ENCODE measurements at places on chromosomes 13 and 19. TPM values are rescaled to one million over a fixed set of nuclear protein-coding genes. Genes with fewer than 3 reads are reported as not detected.

DNA sequence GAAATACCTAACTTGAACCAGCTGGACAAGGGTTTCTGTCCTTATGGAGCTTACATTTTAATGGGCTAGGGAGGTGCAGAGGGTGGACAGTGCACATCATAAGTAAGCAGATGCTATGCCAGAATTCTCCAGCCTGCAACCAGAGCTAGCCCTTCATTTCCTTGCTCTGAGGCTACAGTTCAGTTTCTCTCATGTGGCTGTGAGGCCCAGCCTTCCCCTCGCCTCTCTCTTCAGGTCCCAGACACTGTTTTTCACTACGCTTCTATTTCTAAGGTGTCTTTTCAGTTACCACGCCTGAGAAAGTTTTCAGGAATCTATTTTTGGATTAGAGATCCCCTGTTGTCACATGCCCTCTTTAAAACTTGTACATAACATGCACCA, 141.9 kb downstream of the PCCA start:
- no peak overlapping the region for H3K27ac ChIP-seq
- peaks cover 11% of the 10 kb centered on the region for H3K4me1 ChIP-seq
- H3K4me3 ChIP-seq: no peak overlapping the region
- no peaks in the 10 kb centered on the region for H3K36me3 ChIP-seq
- no peak for DNase-seq

- peak overlapping the region; percentile 99 for H3K27ac ChIP-seq
- peak overlapping the region; percentile 43 for H3K4me3 ChIP-seq
- H3K27me3 ChIP-seq: no peaks in the 10 kb centered on the region
- DNase-seq: peak; percentile 93
These were observed 37.3 kb downstream of the NFIC start for GRCh38 chr19:3403489-3404323.

- peak overlapping the region; percentile 57 for H3K4me3 ChIP-seq
- H3K4me1 ChIP-seq: peaks cover 35% of the 10 kb centered on the region
- no peaks in the 10 kb centered on the region for H3K27me3 ChIP-seq
- no peaks in the 10 kb centered on the region for H3K36me3 ChIP-seq
- DNase-seq: no peak
These were observed 571 bp upstream of the DHRS12 start for GRCh38 chr13:51804295-51805172.

DNA sequence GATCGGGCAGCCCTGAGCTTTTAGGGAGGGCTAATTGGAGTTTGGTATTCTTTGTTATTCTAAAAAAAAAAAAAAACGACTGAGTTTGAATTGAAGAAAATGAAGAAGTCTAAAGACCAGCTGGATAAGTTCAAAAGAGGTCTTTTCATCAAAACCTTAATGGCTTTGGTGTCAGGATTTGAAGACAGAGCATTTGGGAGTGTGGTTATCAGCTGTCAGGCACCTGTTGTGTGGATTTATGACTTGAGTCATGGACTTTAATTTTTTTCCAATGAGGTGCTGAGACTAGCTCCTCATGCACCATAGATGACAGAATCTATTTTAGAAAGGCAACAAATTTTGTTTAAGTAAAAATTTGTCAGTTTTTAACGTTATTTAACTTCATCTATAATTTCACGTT, 72.5 kb downstream of the FREM2 start:
- H3K4me3 ChIP-seq: no peak overlapping the region
- no peak overlapping the region for H3K27ac ChIP-seq
- H3K27me3 ChIP-seq: no peaks in the 10 kb centered on the region
- no peak for DNase-seq
- H3K4me1 ChIP-seq: no peaks in the 10 kb centered on the region

PRKCG gene
- total RNA-seq: not detected

GRCh38 chr13:48448285-48448958, 35.5 kb upstream of the LPAR6 start:
- peak overlapping the region; percentile 18 for H3K4me3 ChIP-seq
- peaks cover 10% of the 10 kb centered on the region for H3K36me3 ChIP-seq
- no peaks in the 10 kb centered on the region for H3K27me3 ChIP-seq
- peak overlapping the region; percentile 52 for H3K27ac ChIP-seq
- peaks cover 13% of the 10 kb centered on the region for H3K4me1 ChIP-seq

SYNGR4 gene
- total RNA-seq: not detected

PRDX2 gene
- total RNA-seq: 123 TPM

C19orf73 gene
- 1.5 TPM for total RNA-seq

DNA sequence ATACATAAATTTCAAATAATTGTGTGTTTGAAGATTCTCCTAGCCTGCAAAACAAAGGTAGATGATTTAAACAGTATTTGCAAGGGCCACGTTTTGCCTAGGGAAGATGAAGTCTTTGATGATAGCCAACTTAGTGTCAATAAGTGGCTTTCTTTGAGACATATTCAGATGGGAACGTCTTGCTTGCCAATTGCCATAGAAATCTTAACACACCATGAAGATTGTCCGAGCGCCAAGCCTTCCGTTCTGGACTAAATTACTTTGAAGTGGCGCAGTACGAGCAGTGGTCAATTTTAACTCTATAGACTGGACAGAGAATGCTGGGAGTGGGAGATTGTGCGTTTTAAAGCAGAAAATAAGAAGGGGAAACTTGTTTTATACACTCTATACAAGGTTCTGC, 9.9 kb downstream of the ZIC5 start:
- peaks cover 98% of the 10 kb centered on the region for H3K27me3 ChIP-seq
- no peak for DNase-seq
- H3K4me1 ChIP-seq: peaks cover 18% of the 10 kb centered on the region
- no peak overlapping the region for H3K27ac ChIP-seq
- H3K4me3 ChIP-seq: no peak overlapping the region
- no peaks in the 10 kb centered on the region for H3K36me3 ChIP-seq

RXFP2 gene
- not detected for total RNA-seq

DNA sequence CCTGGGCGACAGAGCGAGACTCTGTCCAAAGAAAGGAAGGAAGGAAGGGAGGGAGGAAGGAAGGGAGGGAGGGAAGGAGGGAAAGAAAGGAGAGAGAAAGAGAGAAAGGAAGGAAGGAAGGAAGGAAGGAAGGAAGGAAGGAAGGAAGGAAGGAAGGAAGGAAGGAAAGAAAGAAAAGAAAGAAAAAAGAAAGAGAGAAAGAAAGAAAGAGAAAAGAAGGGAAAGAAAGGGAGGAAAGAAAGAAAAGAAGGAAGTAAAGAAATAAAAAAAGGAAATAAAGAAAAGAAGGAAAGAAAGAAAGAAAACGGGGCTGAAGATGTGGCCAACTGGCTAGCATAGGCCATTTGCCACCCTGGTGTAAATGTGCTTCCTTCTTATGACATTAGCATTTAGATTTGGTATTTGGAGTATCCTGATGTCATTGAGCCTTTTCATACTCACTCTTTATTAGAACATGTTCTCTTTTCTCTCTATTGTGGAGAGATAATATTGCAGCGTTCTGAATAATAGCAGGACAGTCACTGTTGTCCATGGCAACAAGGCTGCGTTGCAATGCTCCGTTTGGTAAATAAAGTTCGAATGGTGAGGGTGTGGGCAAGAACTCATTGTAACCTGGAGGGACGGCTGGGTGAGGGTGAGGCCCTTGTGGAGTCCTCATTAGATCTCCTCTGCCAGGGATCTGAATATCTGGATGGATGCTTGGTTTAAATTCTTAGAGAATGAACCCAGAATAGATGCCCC, 173.9 kb upstream of the UBL3 start:
- H3K27me3 ChIP-seq: no peaks in the 10 kb centered on the region
- H3K36me3 ChIP-seq: no peaks in the 10 kb centered on the region
- H3K4me1 ChIP-seq: no peaks in the 10 kb centered on the region

DNA sequence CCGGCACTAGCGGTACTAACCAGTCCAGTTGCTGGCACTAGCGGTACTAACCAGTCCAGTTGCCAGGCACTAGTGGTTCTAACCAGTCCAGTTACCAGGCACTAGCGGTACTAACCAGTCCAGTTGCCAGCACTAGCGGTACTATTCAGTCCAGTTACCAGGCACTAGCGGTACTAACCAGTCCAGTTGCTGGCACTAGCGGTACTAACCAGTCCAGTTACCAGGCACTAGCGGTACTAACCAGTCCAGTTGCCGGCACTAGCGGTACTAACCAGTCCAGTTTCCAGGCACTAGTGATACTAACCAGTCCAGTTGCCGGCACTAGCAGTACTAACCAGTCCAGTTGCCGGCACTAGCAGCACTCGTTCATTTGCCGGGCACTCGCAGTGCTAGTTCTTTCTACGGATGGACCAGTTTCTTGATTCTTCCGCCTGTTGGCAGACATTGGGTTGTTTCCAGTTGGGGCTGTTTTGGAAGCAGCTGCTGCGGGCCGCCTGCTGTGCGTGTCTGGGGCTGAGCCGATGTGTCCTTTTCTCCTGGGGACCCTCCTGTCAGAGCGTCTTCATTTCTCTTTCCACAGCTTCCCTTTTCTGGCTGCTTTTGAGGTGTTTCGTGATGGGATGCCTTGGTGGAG, 123.4 kb upstream of the MCF2L start:
- H3K36me3 ChIP-seq: peaks cover 63% of the 10 kb centered on the region
- H3K27ac ChIP-seq: no peak overlapping the region
- H3K4me3 ChIP-seq: no peak overlapping the region
- H3K27me3 ChIP-seq: no peaks in the 10 kb centered on the region
- H3K4me1 ChIP-seq: peaks cover 3% of the 10 kb centered on the region

DNA sequence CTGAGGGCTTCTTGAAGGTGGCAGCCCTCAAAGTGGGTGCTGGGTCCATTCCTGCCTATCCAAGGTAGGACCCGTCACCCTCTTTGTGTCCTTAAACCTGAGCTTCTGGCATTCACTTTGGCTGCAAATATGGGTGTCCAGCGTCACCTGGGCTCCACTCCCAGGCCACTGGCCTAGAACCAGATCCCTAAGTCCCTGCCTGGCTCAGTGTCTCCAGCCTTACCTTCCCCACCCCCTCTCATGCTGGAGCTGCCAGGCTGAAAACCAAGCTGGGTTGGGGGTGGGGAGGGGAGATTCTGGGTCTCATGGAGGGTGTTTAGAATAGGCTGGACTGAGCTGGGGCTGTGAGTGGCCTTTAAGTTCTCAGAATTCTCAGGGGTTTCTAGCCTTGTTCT, 12.4 kb downstream of the PDE4A start:
- DNase-seq: no peak
- peak overlapping the region; percentile 86 for H3K4me3 ChIP-seq
- peak overlapping the region; percentile 74 for H3K27ac ChIP-seq

FFAR1 gene
- total RNA-seq: not detected

PSG6 gene
- not detected for total RNA-seq

ZNF653 gene
- 10.7 TPM for total RNA-seq

DGKH gene
- total RNA-seq: 21.3 TPM

TMEM59L gene
- total RNA-seq: 2.2 TPM

All from upper lobe of right lung (tissue), 1 donor.